AG09309 (cell line): ENCODE measurements at places on chromosomes 12 and 14.

- no peak for DNase-seq
Observed at GRCh38 chr12:15770581-15770980, 18.6 kb downstream of the EPS8 start.

GRCh38 chr12:6187948-6188793, 12.0 kb upstream of the CD9 start:
- no peak for DNase-seq

- no peak for DNase-seq
Observed at GRCh38 chr12:65741656-65742017, 82.6 kb upstream of the HMGA2 start.

DNA sequence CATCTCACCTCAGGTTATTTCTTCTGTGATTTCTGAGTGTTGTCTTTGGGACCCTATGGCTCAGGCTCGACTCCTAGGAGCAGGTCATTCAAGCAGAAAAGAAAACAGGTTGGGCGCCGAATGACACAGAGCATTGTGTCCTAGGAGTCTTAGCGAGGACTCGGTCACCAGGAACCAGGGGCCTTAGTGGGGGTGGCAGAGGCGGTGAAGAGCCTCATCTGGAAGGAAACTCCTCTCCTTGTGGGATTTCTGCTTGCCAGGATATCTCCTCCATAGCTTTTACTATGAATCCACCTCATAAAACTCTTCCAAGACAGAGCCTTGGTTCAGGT, 630 bp downstream of the PLEKHH1 start:
- no peak for DNase-seq

DNA sequence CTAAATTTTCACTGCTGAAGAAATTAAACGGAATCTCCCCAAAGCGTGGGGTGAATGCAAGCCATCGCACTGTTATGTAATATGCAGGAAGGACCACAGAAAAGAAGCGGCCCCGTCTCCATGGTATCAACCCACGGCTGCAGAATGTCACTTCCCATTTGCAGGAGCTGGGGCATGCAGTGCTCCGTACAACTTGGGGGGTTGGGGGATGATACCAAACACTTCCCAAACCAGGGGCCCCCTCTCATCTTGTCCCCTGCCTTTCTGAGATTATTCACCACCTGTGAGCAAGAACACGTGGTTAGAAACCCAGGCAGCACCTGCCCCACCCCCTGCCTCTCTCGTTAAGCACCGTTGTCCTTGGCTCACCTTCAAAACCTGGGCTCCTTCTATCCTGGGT, 505.1 kb upstream of the TMEM132C start:
- DNase-seq: no peak
